Stimulated activated CD8-positive, alpha-beta memory T cell treated with anti-CD3 and anti-CD28 coated beads, Interleukin-7, amount 100 ng/mL, for 24 hours (primary cell): ENCODE measurements at places on chromosomes 2 and 18.
A peak's percentile ranks its signal among the peaks of the same experiment; 100 is the strongest.

- DNase-seq: no peak
Measured at GRCh38 chr2:8750221-8750620, 68.4 kb downstream of the ID2 start.

DNA sequence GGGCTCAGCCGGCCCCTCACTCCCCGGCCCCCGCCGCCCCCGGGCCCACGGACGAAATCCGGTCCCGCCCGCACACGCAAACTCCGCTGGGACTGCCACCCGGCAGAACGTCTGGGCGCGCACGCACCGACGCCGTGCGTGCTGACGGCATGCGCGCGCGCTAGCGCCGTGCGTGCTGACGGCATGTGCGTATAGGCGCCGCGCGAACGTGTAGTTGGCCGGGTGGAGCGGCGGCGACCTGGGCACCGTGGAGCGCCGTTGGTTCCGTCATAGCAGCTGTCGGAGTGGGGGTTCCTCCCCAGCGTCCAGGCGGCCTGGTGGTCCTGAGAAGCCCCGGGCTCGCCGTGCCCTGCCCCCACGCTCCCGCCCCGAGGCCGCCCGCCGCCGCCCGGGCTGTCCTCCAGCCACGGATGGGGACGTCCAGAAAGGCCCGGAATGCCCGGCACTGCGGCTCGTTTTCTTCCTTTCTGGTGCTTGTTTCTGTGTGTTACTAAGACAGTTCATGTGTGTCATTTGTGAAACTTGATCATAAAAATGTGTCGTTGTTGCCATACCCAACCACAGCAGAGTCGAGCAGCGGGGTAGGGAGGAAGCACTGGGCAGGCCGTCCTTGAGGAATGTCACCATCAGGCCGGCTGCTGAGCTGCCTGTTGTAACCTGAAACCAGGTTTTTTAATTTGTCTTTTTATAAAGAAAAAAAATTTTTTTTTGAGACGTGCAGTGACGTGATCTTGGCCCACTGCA, at the start of gene TXNL4A:
Gene TXNL4A, minus strand, starts transcription at position 113 of the 744 bp plus-strand sequence. CDS start 171 bp downstream, outside the sequence.
- peak; percentile 69 for DNase-seq

GRCh38 chr18:59432803-59433597, 73.9 kb upstream of the LMAN1 start:
- DNase-seq: no peak

- DNase-seq: no peak
Measured at GRCh38 chr2:164671664-164672396, 50.5 kb upstream of the GRB14 start.

- no peak for DNase-seq
Measured at GRCh38 chr18:38951633-38952032, 1386.0 kb upstream of the CELF4 start.

GRCh38 chr2:191051825-191052778, 38.1 kb upstream of the STAT1 start:
- no peak for DNase-seq

- DNase-seq: no peak
Measured at GRCh38 chr2:187581125-187581896, 27.1 kb upstream of the TFPI start.

DNA sequence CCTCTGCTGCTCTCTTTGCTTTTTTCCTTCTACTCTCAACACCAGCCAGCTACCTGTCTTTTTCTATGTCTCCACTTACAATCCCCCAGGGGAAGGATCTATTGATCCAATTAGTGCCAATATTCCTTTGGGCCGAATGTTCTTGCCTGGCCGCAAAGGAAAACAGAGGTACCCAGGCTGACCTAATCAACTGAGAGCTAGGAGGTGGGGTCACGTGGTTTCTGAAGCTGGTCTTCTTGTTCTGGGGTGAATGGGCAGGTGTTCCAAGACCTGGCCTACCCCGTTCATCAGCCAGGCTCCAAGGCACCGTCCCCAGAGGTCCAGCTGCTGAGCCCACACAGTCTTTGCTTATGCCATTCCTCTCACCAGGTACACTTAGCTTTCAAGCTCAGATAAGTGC, 65.5 kb upstream of the EPAS1 start:
- DNase-seq: no peak

- no peak for DNase-seq
Measured at GRCh38 chr2:161045726-161046125, 114.5 kb upstream of the TANK start.

DNA sequence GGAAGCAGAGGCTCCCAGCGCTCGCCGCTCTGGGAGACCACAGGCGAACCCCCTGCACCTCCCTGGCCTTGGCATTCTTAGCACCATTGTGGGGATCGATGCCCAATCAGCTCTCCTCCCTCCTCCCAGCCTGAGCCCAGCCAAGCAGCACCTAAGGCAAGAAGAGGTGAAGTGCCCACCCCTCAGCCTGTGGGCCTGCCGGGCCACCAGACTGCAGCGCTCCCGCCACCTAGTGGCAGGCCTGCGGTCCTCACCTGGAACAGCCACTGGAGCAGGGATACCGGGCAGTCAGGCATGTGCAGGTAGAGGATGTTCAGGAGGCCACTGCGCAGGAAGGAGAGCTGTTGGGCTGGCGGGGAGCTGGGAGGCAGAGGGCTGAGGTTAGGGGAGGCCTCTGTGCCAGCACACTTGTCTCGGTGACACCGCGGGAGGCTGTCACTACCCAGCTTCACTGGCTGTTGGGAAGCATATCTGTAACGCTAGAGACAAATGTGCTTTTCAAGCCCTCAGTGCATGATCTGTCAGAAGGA, 35.2 kb downstream of the FAM178B start:
- DNase-seq: peak; percentile 37

GRCh38 chr2:216302981-216303676, 69.2 kb downstream of the MARCHF4 start:
- no peak for DNase-seq

DNA sequence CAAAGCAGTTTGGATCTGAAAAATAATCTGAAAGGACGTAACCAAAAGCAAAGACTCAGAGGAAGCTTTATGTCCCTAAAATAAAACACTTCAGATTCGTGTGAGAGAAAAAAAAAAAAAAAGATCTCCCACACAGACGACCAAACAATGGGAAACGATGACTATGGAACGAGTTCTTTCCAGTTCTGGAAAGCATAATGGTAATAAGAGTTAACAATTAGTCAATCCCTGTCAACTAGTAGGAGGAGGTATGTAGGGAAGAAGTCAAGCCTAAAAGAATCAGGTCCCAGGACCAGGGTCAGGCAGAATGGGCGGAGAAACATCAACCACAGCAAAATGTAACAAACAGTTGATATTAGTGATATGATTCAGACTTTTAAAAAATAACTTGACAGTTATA, 170.3 kb upstream of the SETBP1 start:
- DNase-seq: no peak

GRCh38 chr2:42547014-42547413, 21.4 kb upstream of the MTA3 start:
- no peak for DNase-seq

DNA sequence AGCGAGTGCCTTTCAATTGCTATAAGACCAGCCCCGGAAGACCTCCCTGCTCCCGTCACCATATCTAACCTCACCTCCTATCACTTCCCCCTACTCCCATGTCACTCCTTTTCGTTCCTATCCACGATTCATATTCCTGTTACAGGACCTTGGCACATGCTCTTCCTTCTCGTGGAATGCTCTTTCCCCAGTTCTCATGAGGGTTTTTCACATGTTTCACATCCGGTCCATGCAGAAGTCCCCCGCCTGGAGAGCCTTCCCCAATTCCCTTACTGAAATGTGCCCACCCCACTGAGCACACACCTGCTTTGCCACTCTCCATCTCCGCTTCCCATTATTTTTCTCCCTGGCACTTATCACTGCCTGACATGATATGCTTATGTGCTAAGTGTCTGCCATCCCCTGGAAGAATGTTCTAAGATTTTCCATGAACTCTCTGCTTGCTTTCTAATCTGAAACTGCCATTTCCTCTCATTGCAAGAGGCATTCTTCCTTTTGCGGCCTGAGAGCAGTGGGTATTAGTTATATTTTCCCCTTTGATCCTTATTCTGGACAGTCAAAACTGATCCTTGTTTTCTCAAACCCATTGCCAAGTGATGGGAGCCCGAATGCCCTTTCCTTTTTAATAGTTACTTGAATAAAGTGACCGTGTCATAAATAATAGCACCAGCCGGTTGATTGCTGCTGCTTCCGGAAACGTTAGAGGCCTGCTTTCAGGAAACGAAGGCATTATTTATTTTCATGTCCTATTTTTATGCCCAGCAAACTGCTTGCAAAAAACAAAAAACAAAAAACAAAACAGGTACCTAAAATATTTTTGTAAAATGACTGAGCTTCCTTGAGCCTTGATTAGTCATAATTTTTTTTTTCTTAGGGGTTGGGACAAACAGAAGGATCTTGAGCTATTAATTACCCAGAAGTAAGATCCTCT, 127.9 kb downstream of the ZNF532 start:
- no peak for DNase-seq

DNA sequence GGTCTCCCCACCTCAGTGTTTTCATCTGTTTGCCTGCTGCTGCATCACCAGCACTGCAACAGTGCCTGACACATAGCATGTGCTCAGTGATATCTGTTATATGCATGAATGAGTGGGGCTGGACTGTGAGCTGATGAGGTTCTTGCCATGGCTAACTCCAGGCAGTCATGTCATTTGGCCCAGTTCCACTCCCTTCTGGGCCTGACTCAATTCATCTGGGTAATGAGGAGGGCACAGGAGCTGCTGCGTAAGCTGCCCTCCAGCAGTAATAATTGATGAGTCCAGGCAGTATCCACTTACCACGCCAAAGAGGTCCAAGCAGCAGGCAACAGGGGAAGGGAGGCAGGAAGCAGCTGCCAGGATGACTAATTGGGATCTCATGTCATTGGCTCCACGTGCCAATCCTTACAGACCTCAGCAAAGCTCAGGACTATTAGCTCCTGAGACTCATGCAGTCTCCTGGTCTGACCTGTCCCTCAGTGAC, 34.1 kb upstream of the MAT2A start:
- no peak for DNase-seq

- DNase-seq: no peak
Measured at GRCh38 chr2:240817496-240818292, 2.3 kb downstream of the KIF1A start.

DNA sequence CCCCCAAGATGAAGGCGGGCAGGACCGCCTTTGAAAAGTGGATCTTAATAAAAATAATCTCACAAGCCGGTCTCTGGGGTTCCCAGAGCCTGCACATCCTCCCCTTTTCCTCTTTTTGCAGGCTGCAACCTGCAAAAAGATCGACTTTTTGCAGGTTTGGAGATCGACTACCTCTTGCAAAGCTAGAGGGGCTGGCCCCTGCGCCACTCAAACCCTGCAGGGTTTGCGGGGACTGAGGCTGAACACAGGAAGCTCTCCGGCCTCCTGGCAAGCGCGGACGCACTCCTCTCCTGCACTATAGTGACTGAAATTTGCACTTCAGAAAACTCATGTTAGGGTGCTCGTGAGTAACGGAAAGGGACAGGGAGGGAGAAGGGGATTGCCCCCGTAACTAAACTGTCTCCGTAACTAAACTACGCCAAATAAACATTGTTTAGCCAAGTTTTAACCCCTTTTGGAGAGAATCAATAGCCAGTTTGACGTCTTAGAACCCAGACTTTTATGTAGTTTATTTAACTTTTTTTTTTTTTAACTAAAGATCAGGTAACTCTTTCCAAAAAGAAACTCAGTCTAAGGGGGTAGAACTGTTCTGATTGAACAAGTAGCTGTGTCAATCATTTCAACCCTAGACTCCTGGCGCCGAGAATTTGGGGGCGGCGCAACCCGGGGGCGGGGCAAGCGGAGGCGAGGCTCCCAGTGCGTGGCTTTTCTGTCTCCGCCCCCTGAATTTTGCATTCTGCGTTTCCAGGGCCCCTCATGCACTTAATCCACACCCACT, 2.5 kb downstream of the IGFBP5 start:
- DNase-seq: peak; percentile 49

- no peak for DNase-seq
Measured at GRCh38 chr2:235728800-235729556, 235.1 kb downstream of the AGAP1 start.

- no peak for DNase-seq
Measured at GRCh38 chr2:240024766-240025165, 376 bp downstream of the NDUFA10 start.

DNA sequence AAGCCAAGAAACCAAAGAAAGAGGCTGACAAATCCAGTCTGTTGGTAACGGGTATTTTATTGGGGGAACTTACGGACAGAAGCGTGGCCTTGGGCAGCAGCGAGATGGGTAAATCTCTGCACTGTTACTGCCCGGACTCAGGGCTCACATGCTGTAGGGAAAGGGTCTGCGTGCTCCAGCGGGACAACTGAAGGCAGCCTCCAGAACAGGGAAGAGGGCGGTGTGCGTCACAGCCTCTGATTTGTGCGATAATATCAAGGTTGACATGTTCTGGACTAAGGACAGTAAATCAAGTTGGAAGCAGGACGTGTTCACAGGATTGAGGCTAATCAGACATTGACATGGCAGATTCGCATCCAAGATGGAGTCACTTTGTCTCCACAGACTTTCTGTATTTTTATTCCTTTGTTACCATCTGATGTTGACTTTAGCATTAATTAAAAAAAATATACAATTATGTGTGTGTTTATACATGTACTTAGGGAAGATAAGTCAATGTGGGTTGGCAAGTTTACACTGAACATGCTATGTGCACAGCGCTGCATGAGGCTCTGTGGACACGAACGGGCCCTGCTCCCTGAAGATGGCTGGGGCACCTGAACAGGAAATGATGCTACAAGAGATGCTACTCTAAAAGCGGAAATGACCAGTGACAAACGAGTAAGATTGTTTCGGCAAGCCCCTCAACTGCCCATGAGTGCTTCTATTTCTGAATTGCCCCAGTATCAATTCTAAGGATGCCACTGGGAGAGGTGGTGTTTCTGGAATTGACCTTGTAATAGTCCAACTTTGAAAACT, 22.6 kb upstream of the DCDC2C start:
- DNase-seq: no peak

- no peak for DNase-seq
Measured at GRCh38 chr2:62785810-62786597, 80.5 kb downstream of the EHBP1 start.

- no peak for DNase-seq
Measured at GRCh38 chr2:163132850-163133249, 294.3 kb upstream of the KCNH7 start.

DNA sequence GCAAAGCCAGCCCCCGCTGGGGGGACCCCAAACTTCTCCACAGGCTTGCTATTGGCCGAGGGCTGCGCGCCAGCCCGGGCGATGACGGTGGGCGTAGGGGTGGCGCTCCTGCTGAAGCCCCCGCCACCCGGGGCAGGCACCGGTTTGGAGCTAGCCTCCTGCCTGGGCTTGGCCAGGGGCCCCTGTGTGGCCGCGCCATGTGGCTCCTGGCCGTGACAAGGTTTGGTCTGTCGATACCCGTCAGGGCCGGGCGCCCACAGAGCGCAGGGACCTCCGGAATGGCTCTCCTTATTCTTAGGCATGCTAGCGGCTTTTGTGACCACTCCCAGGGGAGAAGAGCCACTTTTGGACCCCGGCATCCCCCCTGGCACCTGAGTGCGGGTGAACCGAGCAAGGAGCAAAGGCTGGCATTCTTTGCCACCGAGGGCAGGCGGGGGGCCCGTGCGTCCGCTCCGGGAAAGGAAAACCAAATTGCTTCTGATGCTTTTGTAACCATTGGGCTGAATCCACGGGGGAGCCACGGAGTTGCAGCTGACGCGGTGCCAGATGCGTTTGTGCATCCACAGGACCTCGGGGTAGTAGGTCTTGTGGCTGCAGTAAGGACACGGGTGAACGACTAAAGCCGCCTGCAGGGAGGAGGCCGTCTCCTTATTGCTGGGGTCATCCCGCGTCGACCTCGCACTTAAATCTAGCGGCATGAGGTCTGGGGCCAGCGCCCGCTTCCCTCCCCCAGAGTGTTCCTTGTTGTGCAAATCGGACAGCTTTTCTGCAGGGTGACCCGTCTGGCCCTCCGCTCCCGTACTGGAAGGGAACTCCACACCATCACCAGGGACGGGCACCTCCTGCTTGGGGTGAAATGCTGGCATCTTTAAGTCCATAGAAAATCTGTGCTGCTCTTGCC, 115.6 kb downstream of the ZNF516 start:
- no peak for DNase-seq

GRCh38 chr2:45938649-45939511, 287.4 kb downstream of the PRKCE start:
- DNase-seq: no peak
